ENCODE measurements at places on chromosomes 11 and 22.

DNA sequence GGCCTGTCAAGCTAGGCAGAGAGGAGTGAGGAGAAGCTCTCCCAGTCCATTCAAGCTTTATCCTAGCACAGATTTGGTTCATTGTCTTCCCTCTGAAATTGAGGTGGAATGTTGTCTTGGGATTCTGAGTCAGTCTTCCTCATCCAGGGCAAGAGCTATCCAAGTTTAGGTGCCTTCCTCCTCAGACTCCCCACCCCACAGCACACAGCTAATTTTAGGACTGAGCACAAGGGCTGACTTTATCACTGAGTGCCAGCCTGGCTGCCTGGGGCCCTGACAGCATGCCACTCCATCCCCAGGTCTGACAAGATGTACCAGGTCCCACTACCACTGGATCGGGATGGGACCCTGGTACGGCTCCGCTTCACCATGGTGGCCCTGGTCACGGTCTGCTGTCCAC is 2.6 kb downstream of the PGAP2 start:
- no peak for DNase-seq

- DNase-seq, result no peak
These were observed 191.7 kb downstream of the ST3GAL4 start for GRCh38 chr11:126547161-126547560.

GRCh38 chr22:45434981-45435380 is 21.5 kb downstream of the RIBC2 start:
- no peak for DNase-seq

DNA sequence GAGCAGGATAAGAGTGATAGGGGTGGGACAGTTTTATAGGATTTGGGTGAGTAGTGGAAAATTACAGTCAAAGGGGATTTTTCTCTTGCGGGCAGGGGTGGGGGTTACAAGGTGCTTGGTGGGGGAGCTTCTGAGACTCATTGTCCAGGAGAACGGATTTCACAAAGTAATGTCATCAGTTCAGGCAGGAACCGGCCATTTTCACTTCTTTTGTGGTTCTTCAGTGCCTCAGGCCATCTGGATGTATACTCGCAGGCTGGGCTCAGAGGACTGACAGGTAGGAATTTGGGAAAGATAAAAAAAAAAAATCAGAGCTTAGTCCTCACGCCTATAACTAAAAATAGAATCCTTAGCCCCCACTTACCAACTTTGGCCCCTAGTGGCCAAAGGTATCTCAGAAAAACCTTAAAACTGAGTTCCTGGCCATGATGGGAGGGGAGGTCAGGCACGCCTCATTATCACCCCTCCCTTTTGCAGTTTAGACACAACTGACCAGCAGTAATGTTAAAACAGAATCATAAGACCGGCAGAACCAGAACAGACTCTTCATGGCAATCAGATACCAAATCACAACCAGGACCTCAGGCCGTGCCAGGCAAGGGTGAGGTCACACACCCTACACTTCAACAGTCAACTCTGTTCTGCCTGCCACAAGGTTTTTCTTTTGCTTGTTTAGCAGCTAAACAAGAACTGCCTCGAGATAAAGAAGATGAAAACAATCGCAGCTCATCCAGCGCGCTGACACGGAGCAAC is 8.9 kb upstream of the APOBEC3G start:
- DNase-seq, result no peak

GRCh38 chr11:67486481-67487195 is 3.8 kb downstream of the AIP start:
- DNase-seq, result no peak

DNA sequence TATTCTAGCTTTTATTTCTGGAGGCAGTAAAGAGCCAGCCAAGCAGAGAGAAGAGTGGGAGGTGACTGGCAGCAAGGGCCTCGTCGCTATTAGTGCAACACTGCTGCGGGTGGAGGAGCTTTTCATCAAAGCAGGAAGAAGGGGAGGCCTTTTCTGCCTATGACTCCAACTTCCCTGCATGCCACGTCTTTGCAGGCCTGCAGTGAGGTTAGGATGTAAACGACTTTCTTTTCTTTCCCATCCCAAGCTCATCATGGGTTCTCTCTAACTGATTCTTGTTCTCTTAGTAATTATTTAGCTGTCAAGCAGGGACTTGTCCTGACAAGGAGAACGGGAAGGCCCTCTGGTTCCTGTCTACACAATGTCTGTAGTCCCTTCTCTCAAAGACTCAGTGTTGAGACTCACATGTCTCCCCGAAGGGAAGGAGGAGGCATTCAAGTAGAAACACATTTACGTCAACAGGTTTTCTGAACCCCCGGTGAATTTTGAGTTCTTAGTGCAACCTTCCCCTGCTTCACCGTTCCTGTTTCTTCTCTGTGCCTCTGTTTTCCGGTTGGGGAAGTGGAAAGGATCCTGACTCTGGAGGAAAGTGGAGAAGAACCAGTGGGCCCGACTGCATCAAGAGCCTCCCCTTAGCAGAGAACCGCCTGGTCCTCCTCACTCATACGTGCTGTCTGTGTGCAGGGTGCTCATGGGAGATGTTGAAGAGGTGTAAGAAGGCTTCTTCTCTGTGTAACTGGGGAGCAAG is 56.9 kb downstream of the PACS1 start:
- DNase-seq, result peak; percentile 50

- no peak for DNase-seq
These were observed 279.9 kb downstream of the KIRREL3 start for GRCh38 chr11:126720539-126721235.

GRCh38 chr11:98059488-98059887 is 961.3 kb upstream of the CNTN5 start:
- DNase-seq, result no peak

- DNase-seq, result no peak
These were observed 497.3 kb downstream of the MIAT start for GRCh38 chr22:27154717-27155116.

DNA sequence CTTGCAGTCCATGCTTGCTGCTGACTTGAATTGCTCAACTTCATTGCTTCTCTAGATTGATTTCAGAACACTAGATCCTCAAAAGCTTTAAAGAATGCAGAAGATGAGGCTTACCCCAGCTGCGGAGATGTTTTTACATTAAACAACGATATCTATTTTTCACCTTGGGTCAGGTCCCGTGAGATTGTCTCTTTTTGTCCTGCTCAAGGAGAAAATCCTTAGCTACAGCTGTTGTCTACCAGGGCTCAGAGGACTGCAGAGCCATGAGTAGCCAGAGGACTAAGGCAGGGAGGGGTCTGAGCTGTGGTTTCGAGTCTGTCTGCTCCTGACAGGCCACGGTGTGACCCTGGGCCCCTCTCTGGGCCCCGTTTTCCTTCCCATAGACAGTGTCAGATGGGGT is 51.4 kb downstream of the PKNOX2 start:
- DNase-seq, result no peak

All from activated T-cell treated with anti-CD3 and anti-CD28 coated beads for 4 hours (primary cell).